Progenitor cell of endocrine pancreas (in vitro differentiated cells): ENCODE measurements at places on chromosomes 3 and 15.

DNA sequence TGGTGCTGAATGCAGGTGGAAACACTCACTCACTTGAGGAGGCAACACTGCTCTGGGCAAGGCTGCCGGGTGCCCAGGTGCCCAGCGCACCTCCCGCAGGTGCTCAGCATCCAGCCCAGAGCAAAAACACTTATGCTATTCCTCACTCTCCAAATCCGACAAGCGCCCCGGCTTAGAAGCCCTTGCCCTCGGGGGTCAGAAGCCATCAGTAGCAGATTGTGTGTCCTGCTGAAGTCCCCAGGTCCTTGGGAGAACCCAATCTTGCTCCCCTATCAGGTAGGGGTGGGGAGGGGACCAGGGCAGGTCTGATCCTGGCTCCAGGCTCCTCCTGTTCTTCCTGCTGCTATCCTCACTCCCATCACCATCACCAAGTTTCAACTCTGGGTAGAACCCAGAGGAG is 46.7 kb downstream of the TLE3 start:
- DNase-seq: no peak

DNA sequence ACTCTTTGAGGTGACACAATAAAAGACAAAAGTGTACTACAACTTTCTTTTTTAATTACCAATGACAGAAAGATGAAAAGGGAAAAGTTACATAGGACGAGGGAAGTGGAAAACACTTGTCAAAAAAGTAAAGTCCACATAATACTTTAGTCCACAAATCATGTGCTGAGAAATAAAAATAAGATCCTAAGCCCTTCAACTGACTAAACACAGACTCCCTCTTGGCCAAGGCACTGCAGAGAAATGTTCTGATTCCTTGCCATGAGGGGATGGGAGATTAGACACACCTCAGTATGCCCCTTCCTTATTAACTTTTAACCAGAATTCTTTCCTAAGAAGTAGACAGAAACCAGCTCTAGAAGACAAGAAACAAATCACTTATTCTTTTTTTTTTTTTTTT is 59.5 kb upstream of the TGFBR2 start:
- DNase-seq: no peak

GRCh38 chr3:82202269-82202668 is 440.8 kb upstream of the GBE1 start:
- DNase-seq: no peak

GRCh38 chr3:187972454-187972853 is 181.5 kb upstream of the LPP start:
- DNase-seq: no peak

DNA sequence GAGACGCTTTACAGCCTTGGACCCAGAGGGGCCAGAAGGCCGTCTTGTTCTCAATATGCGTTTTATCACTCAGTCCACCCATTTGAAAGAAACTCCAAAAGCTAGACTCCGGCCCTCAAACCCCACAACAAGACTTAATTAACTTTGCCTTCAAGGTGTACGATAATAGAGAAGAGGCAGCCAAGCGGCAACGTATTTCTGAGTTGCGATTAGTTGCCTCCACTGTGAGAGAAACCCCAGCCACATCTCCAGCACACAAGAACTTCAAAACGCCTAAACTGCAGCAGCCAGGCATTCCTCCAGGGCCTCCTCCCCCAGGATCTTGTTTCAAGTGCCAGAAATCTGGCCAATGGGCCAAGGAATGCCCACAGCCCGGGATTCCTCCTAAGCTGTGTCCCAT is 17.4 kb upstream of the INO80 start:
- no peak for DNase-seq

GRCh38 chr3:191254098-191254873 is 55.2 kb downstream of the OSTN start:
- DNase-seq: no peak

- DNase-seq: no peak
These were observed 193.9 kb downstream of the UBE3A start for GRCh38 chr15:25244731-25245585.

DNA sequence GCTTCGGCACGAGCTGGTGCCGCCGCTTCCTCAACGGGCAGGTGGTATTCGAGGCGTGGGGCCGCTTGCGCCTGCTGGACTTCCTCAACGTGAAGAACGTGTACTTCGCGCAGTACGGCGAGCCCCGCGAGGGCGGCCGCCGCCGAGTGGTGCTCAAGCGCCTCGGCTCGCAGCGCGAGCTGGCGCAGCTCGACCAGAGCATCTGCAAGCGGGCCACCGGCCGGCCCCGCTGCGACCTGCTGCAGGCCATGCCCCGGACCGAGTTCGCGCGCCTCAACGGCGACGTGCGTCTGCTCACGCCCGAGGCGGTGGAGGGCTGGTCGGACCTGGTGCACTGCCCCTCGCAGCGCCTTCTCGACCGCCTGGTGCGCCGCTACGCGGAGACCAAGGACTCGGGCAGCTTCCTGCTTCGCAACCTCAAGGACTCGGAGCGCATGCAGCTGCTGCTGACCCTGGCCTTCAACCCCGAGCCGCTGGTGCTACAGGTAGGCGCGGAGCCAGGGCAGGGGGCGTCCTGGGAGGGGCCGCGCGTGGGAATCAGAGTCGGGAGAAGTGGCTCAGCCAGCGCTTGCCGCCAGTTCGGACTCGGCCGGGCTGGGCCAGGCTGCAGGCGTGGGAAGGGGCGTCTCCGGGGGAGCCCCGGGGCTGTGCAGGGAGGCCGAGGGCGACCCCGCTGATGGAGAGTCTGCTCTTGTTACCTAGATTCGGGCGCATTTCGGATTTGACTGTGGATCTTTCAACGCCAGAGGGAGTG is 1.1 kb downstream of the DIPK2A start:
- peak; percentile 59 for DNase-seq

GRCh38 chr3:67450153-67450552 is 204.3 kb downstream of the SUCLG2 start:
- DNase-seq: no peak

- DNase-seq: no peak
These were observed 164.4 kb downstream of the GHSR start for GRCh38 chr3:172283841-172284357.

DNA sequence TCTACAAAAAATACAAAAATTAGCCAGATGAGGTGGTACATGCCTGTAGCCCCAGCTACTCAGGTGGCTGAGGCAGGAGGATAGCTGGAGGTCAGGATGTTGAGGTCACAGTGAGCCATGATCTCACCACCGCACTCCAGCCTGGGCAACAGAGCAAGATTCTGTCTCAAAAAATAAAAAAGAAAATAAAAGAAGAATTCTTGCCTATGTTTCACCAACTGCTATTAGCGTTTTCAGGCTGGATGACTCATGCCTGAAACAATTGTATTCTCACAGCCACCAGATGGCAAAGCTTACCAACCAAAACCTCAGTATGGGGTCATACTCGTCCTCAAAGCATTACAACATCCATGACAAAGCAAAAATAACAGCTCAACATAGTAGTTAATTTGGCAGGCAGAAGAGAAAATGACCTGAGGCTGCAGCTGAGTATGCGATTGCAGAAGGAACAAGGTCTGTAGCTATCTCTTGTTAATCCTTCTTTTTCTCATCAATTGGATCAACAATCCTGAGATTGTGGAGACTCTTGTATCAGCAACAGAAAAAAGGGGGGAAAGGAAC is 52.2 kb downstream of the TP53BP1 start:
- DNase-seq: no peak

GRCh38 chr3:157479464-157480243 is 23.6 kb downstream of the VEPH1 start:
- no peak for DNase-seq

- no peak for DNase-seq
These were observed 61.7 kb downstream of the AGTR1 start for GRCh38 chr3:148759430-148759829.

- no peak for DNase-seq
These were observed 231.5 kb downstream of the ALCAM start for GRCh38 chr3:105598042-105598796.

GRCh38 chr3:15557511-15557946 is 36.0 kb upstream of the COLQ start:
- DNase-seq: no peak

GRCh38 chr3:52333869-52334557 is 17.9 kb downstream of the DNAH1 start:
- no peak for DNase-seq

- no peak for DNase-seq
These were observed 14.2 kb upstream of the TSEN2 start for GRCh38 chr3:12470111-12470510.

DNA sequence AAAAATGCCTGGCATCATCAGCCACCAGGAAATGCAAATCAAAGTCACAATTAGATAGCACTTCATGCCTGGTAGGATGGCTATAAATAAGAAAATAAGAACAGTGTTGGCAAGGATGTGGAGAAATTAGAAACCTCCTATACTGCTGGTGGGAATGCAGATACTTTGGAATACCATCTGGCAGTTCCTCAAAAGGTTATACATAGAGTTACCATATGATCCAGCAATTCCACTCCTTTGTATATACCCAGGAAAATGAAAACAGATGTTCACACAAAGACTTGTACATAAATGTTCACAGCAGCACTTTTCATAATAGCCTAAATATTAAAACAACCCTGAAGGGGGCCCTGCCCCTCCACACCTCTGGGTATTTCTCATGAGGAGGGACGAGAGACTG is 13.7 kb downstream of the ACSBG1 start:
- no peak for DNase-seq

DNA sequence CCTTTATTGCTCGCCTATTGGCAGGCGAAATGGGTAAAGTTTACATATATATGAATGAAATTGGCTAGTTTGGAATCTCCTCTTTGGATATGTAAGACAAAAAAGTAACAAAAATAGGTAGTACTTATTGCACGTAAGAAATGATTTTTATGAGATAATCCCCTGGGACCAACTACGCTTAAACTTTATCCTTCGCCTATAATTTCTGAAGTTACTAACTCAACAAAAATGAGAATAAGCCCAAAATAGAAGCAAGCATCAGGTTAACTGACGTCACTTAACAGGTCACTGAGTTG is 438 bp upstream of the SLC49A4 start:
- no peak for DNase-seq

- DNase-seq: no peak
These were observed 7.7 kb downstream of the TNK2 start for GRCh38 chr3:195900436-195901355.

- no peak for DNase-seq
These were observed 413.7 kb downstream of the PDCD6IP start for GRCh38 chr3:34212175-34212574.

DNA sequence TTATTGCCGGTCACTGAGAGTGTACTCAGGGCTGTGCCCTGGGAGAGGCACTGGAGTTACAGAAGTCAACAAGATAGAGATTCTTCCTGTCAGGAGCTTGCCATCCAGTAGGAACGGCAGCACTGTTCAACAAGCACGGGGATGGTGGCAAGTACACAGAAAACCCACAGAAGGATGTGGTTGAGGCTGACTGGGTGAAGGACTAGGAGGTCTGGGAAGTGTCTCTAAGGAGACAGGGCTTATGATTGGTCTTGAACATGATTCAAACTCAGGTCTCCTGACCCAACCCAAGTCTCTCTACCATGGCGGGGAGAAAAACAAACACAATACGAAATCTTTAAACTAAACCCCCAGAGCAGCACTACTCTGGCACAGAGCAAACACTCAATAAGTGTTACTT is 37.6 kb downstream of the ERICH6 start:
- no peak for DNase-seq

- no peak for DNase-seq
These were observed 556.1 kb downstream of the FGF12 start for GRCh38 chr3:192171213-192171612.

- no peak for DNase-seq
These were observed 100.0 kb downstream of the LPP start for GRCh38 chr3:188253800-188254452.

- no peak for DNase-seq
These were observed 25.6 kb upstream of the ARL8B start for GRCh38 chr3:5096336-5097008.

DNA sequence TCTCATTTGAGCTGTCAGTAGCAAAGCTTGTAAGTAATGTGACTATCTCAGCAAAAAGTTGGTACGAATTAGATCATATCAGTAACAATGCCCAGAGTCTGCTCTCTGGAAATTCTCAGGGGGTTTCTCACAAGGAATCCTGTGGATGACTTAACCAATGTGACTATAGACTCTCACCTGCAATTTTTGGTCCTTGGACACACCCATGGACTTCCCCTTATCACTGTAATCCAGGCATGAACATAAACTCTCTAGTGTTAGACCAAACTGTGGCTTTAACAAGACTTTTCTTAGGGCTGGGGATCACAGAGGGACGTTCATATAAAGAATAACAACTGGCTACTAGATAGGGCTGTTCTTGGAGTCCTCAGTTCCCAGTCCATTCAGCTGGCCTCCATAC is 3.9 kb upstream of the ZNF80 start:
- no peak for DNase-seq

DNA sequence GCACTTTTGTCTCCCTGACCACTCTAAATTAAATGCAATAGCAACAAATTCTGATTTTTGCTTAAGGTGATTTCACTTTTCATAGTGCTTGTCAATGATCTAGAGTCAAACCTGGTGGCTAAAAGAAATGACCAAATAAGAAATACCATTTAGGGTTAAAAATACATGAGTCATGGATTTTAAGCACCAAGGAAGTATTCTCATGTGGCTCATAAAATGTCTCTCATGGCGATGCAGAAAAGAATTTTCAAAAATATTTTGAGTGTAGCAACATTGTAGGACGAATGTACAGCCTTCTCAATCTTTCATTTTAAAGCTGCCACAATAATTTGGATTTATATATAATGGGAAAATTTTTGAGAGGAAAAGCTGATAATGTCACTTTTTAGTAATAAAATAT is 193.6 kb downstream of the EPHA3 start:
- no peak for DNase-seq

GRCh38 chr3:149291178-149291577 is 42.3 kb downstream of the TM4SF18 start:
- DNase-seq: no peak

DNA sequence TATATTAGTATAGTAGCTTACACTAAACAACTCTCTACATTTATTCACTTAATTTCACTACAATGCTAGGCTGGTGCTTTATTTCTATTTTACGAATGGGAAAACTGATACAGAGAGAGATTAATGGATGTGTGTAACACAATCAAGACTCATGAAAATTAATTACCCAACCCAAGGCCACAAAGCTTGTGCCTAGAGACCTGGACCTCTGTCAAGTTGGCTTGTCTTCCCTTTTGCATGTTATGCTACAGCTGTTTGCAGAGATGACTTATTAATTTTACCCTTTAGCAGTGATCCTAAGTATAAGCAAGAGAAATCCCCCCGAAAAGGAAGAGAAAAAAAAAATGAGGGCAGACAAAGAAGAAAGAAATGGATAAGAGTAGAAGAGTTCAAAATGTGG is 162.5 kb downstream of the C3orf38 start:
- DNase-seq: no peak

DNA sequence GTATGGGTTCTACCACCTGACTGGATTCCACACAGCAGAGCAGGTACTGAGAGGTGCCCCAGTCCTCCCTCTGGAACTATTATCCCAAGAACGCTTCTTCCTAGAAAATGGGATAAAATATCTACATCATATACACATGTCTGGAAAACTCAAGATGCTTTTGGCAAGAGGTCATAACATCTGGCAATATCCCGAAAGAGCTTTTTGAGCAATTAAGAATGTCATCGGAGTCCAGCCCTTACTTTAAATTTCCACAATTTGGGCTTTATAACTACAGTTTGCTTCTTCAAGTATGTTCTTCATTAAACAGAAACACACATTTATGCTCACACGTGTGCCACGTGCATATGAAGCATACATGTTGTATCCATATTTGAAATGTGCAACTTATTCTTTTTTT is 365.9 kb upstream of the THBS1 start:
- DNase-seq: no peak
